ENCODE measurements at places on chromosomes 5 and 9. TPM values are rescaled to one million over a fixed set of nuclear protein-coding genes. Genes with fewer than 3 reads are reported as not detected.

FAM221B gene
- not detected for total RNA-seq

DNA sequence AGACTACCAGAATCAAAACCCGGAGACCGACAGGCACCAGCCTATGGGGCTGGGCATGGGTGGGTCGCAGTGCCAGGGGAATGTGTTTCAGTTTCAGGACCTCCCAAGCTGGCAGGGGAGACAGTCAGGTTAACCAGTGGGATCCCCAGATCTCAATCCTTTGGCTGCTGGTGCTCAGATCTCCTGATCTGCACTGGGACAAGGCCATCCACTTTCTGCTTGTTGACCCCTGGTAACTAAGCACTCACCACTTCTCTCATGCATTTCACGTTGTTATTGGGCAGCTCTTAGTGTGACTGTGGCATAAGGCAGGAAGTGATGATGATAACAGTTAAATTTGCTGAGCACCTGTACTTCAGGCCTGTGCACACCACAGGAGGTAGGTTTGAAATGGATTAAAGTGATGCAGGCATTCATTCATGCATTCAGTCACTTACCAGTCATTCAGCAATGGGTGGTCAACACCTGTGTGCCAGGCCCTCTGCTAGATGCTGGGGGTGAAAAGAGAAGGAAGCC, 42.1 kb upstream of the STXBP1 start:
- DNase-seq: no peak

PCDHA6 gene
- 1.2 TPM for total RNA-seq

ANKRD20A1 gene
- total RNA-seq: 4.4 TPM

- DNase-seq: no peak
Measured at GRCh38 chr9:35769763-35770162, 15.7 kb upstream of the MSMP start.

DNA sequence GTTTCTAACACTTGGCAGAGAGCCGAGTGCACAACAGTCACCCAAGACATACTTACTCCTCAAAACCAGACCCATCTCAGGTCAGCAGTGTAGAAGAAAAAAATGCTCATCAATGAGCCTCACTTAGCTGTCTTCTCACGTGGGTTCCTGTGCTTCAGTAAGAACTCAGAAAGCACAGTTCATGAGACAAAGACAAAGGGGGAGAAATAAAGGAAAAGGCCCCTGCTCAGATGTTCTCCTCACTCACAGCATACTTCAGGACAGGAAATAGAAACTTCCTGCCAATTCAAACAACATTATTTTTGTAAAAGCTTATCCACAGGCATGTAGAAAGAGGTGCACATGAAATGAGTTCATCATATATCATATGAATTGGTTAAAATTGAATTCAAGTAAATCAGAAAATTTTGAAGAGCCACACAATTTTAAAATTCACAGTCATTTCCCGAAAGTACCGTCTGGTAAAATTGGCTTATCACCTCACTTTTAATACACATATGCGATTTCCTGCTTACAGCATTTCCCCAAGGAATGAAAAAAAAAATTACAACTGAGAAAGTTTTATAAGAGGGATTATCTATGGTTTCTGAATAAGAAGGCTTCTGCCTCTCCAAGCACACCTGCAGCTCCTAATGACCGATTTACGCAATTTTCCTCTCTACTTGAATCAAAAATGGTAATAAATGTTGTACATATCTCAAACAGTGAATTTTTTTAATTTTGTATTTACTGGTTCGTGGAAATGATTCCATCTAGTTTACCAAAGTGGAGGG, 328.3 kb downstream of the TMEM167A start:
- no peak for DNase-seq

GRCh38 chr9:68437785-68438184, 81.4 kb downstream of the PGM5 start:
- DNase-seq: peak; percentile 36

DNA sequence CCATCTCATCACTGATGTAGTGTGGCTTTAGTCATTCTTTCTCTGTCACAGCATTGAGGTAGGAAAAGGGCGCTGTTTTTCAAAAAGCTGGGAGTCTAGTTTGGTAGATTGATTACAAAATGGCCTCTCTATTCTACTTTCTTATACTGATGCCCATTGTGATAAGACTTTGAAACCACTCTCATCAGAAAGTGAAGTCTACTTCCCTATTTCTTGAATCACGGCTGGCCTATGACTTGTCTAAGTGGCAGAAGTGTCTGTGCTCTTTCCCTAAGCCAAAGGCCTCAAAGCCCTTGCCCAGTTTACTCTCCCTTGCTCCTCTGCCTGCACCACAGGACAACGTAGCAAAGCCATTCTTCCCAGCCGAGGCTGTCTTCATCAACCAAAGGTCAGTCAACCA, 83.0 kb upstream of the IL33 start:
- no peak for DNase-seq

GRCh38 chr5:3389471-3390026, 206.1 kb upstream of the IRX1 start:
- DNase-seq: no peak

GARIN3 gene
- total RNA-seq: not detected

DNA sequence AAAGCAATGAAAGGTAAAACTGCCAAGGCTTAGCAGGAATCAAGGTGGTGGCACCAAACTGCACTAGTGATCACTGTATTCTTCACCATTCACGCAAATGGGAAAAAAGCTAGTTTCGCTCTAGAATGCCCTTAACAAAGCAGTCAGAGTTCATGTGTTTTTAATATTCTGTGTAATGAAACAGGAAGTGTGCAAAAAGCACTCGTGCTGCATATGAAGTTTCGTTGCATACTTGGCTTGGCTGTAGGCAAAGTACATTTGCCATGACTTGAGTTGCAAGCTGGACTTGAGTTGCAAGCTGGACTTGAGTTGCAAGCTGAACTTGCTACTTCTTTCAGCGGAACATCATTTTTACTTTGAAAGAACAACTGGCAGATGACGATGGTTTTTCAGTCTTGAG, 55.4 kb downstream of the FOXI1 start:
- DNase-seq: no peak

DNA sequence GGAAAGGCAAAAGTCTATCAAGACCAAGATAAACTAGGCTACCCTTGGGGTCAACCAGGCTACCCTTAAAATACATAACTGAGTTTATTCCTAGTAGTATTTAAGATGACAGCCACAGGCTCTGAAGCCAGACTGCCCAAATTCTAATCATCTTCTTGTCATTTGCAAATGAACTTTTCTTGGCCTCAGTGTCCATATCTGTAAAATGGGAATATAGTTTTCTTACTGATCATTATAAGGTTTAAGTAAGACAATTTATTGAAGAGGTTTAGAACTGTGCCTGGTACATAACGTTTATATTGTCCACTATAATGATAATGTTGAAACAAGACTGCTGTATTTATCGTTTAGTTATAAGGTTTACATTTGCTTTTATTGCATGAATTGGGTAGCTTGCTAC, 112.5 kb downstream of the SLC12A2 start:
- no peak for DNase-seq

- DNase-seq: no peak
Measured at GRCh38 chr9:135046739-135047350, 40.6 kb upstream of the OLFM1 start.

DEPDC1B gene
- 0.28 TPM for total RNA-seq

GRCh38 chr5:77170-77501, 14.8 kb upstream of the PLEKHG4B start:
- no peak for DNase-seq

DNA sequence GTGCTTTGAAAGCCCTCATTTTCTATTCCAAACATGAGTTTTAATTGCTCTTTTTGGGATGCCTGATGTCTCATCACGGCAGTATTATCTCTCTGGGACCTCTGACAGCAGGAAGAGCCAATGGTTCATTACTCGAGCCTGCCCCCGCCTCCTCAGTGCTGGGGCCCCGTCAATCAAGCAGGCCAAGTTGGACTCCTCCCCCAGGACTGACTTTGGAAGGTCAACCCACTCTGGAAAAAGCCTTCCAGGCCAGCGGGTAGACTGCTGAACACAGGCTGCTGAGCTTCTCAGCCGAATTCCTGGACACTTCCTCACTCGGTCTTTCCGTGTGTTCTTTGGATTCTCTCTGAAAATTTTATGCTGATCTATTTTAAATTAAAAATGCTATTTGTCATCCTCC, 9.5 kb upstream of the BARHL1 start:
- no peak for DNase-seq
